ENCODE measurements at places on chromosomes 6 and 20. TPM values are rescaled to one million over a fixed set of nuclear protein-coding genes. Genes with fewer than 3 reads are reported as not detected.
A peak's percentile ranks its signal among the peaks of the same experiment; 100 is the strongest.

The TRAPPC3L gene
- total RNA-seq, result not detected

The BMP5 gene
- not detected for total RNA-seq

The MOG gene
- total RNA-seq, result not detected

The TCP11 gene
- total RNA-seq, result not detected

The ENPP1 gene
- 56.5 TPM for total RNA-seq

The NKAPL gene
- total RNA-seq, result not detected

The KCNG1 gene
- not detected for total RNA-seq

The SOBP gene
- total RNA-seq, result 6.9 TPM

- peaks cover 46% of the 10 kb centered on the region for H3K4me1 ChIP-seq
- 0 out of 2 replicates have a peak overlapping the region, but pooled peaks have one; percentile 13 for H3K4me3 ChIP-seq
- H3K36me3 ChIP-seq, result no peaks in the 10 kb centered on the region
- DNase-seq, result peak; percentile 95
- H3K27ac ChIP-seq, result peak overlapping the region; percentile 59
Measured at GRCh38 chr6:139369568-139370282, 4.7 kb downstream of the CITED2 start.

DNA sequence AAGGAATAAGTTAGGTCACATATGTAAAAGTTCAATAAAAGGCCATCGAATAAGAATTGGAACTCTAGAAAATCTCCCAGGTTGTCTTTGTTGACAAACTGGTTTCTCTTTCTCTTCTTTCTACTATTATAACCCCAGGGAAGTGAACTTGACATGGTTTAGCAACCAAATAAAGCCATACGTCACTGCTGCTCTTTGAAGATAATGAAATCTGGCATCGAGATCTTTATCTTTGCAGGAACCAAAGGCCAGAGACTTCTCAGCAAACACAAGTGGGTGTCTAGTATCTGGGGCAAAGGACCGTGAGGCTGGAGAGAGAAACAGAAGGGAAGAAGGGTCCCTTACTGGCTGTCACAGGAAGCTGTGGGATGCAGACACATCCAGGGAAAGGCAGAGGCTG is 286.7 kb upstream of the CDYL start:
- H3K36me3 ChIP-seq, result no peaks in the 10 kb centered on the region
- peaks cover 7% of the 10 kb centered on the region for H3K27me3 ChIP-seq
- no peak overlapping the region for H3K4me3 ChIP-seq
- no peak overlapping the region for H3K27ac ChIP-seq
- no peak for DNase-seq
- H3K4me1 ChIP-seq, result no peaks in the 10 kb centered on the region

GRCh38 chr6:97427648-97428047 is 144.6 kb upstream of the MMS22L start:
- H3K27me3 ChIP-seq, result no peaks in the 10 kb centered on the region
- H3K4me3 ChIP-seq, result no peak overlapping the region
- H3K27ac ChIP-seq, result no peak overlapping the region
- no peaks in the 10 kb centered on the region for H3K36me3 ChIP-seq
- no peaks in the 10 kb centered on the region for H3K4me1 ChIP-seq
- no peak for DNase-seq

GRCh38 chr6:20706238-20706938 is 172.1 kb downstream of the CDKAL1 start:
- no peaks in the 10 kb centered on the region for H3K36me3 ChIP-seq
- H3K27me3 ChIP-seq, result no peaks in the 10 kb centered on the region
- no peak for DNase-seq
- no peak overlapping the region for H3K4me3 ChIP-seq
- peaks cover 30% of the 10 kb centered on the region for H3K4me1 ChIP-seq

GRCh38 chr6:41441598-41442351 is 104.4 kb upstream of the FOXP4 start:
- H3K36me3 ChIP-seq, result no peaks in the 10 kb centered on the region
- H3K27ac ChIP-seq, result no peak overlapping the region
- no peak for DNase-seq
- H3K4me3 ChIP-seq, result no peak overlapping the region

GRCh38 chr6:127924440-127924839 is 23.6 kb upstream of the THEMIS start:
- H3K4me3 ChIP-seq, result no peak overlapping the region
- H3K27me3 ChIP-seq, result no peaks in the 10 kb centered on the region
- no peaks in the 10 kb centered on the region for H3K36me3 ChIP-seq
- peaks cover 5% of the 10 kb centered on the region for H3K4me1 ChIP-seq
- H3K27ac ChIP-seq, result no peak overlapping the region

DNA sequence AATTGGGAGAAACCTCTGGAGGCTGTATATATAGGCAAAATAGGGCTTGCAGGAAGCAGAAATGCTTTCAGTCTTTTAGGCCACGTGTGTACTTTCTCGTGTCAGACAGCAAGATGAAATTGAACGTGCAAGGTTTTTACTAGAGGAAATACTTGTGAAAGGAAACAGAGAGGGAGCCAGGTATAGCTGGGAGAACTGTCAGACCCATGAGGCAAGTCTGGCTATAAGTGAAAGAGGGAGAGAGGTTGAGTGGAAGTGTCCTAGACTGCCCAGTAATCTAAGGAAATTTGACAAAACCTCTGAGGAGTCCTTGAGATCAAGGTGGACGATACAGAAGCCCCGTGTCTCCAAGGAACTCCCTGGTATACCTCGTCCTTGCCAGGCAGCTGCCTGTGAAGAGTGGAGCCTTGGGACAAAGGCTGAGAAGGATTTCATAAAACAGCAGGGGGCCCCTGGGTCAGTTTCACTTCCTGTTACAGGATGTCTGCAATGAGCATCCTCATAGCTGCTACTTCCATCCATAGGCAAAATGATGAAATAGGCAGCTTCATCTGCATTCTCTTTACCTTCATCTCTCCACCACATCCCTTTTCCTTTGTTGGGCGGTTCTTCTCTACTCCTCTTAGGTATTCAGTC is 114.4 kb upstream of the MAP3K7 start:
- no peaks in the 10 kb centered on the region for H3K36me3 ChIP-seq
- no peaks in the 10 kb centered on the region for H3K4me1 ChIP-seq
- DNase-seq, result no peak
- H3K4me3 ChIP-seq, result no peak overlapping the region
- H3K27ac ChIP-seq, result no peak overlapping the region

GRCh38 chr20:58090161-58090560 is 138.3 kb downstream of the ANKRD60 start:
- H3K27me3 ChIP-seq, result peaks cover 43% of the 10 kb centered on the region
- DNase-seq, result no peak
- no peak overlapping the region for H3K4me3 ChIP-seq
- no peak overlapping the region for H3K27ac ChIP-seq
- no peaks in the 10 kb centered on the region for H3K4me1 ChIP-seq

DNA sequence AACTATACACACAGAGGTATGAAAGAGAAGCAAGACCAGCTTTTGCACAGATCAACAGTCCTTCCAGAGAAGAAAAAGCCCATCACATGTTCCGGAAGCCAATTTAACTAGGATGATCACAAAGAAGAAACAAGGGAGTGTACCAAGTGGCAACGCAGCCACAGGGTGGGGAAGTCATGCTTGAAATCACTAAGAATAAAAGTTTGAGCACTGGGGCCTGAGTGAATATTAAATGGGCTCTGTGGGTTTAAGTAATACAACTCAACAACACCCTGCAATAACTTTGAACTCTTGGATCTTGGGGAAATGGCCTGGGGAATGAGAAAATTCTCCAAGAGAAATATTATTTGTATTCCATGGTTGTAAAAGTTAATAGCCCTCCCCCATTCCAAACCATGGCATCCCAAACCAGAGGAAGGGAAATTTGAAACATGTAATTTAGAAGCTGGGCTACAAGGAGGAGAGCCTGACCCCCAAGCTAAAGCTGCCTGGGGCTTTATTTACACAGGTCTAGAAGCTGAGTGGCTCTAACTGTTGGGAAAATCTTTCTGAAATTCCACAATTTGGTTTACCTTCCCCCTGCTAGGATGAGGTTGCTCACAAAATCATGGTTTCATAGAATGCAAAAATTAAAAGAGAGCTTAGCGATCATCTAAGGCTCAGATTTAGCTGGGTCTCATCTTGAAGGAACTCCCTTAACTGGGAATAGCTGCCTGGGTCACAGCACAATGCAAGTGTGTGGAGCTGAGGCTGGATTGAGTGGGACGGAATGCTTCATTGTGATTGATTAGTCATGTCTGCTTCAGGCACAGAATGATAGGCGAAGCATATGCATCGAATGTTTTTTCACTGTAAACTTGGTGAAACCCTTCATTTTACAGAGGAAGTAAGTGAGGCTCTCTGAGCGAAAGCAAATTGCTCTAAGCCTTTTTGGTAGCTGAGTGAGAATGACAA is 143.6 kb downstream of the BMP7 start:
- H3K36me3 ChIP-seq, result no peaks in the 10 kb centered on the region
- H3K27me3 ChIP-seq, result peaks cover 26% of the 10 kb centered on the region
- no peaks in the 10 kb centered on the region for H3K4me1 ChIP-seq
- H3K4me3 ChIP-seq, result no peak overlapping the region
- no peak for DNase-seq
- no peak overlapping the region for H3K27ac ChIP-seq

DNA sequence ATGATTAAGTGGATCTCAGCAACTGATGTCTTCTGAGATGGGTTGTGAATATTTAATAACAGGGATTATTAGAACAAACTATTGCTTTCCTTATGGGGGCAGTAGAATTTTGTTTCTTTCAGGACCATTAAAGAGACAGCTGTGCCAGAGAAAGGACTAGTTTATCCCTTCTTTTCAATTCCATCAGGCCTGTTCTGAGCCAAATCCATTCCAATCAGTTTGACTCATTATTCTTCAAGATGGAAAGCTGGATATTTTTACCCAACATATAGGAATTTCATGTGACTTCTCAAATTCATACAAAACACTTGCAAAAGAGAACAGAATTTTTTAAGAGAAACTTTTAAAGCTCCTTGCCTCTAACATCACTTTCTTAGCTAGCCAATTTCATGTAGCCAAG is 722.0 kb upstream of the FLRT3 start:
- H3K36me3 ChIP-seq, result no peaks in the 10 kb centered on the region
- peak overlapping the region; percentile 64 for H3K27ac ChIP-seq
- DNase-seq, result no peak
- H3K4me3 ChIP-seq, result no peak overlapping the region
- H3K27me3 ChIP-seq, result no peaks in the 10 kb centered on the region

All from HepG2 (cell line).